HS-5 (cell line): ENCODE measurements at places on chromosomes 16 and 17.

GRCh38 chr16:52439750-52440149, 107.2 kb downstream of the TOX3 start:
- DNase-seq = no peak

GRCh38 chr17:79530361-79531105, 80.3 kb downstream of the RBFOX3 start:
- DNase-seq = no peak

DNA sequence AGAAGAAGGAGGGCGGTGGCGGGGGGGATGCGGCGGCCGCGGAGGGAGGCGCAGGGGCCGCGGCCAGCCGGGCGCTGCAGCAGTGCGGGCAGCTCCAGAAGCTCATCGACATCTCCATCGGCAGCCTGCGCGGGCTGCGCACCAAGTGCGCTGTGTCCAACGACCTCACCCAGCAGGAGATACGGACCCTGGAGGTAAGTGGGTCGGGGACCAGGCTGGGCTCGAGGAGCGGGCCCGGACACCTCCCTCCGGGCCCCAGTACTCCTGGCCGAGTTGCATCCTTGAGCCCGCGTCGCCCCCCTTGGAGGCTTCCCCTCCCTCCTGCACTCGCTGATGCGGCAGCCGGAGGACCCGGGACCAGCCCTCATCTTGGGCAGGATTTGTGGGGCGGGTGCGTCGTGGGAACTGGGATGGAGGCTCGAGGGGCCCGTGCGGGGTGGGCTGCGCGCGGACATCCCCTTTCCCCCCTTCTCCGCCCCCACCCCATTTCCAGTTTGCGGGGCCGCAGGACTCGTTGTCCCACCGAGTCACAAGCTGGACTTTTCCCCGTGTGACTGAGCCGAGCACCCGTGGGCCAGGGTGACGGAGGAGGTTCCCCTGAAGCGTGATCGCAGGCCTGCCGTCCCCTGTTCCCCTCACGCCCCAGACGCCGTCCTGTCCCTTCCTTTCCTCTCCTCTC, 572 bp downstream of the KSR1 start:
- DNase-seq = no peak

- no peak for DNase-seq
These were observed 3.0 kb upstream of the WFIKKN2 start for GRCh38 chr17:50832267-50832863.

- DNase-seq = no peak
These were observed 42.0 kb downstream of the PSMD12 start for GRCh38 chr17:67324330-67324729.

GRCh38 chr17:46056800-46057304, 57.8 kb downstream of the STH start:
- peak; percentile 41 for DNase-seq

DNA sequence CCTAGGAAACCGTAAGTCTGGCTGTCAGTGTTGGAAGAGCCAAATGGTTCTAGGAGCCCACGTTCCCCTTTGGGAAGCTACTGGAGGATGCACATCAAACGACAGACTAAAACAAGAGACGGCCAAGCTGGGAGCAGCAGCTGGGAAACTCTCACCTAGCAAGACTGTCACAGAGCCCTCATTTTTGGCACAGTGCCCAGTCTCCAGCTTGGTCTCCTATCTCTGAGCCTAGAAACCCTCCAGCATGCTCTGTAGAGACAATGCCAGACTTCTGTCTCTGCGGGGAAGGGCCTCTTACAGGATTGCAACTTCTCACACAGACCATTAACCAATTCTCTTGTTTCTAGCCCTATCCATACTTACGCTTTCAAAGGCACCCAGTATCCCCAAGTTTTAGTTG, 23.5 kb downstream of the GTF3C1 start:
- no peak for DNase-seq

- DNase-seq = no peak
These were observed 5.7 kb upstream of the ACTG1 start for GRCh38 chr17:81518113-81518784.

DNA sequence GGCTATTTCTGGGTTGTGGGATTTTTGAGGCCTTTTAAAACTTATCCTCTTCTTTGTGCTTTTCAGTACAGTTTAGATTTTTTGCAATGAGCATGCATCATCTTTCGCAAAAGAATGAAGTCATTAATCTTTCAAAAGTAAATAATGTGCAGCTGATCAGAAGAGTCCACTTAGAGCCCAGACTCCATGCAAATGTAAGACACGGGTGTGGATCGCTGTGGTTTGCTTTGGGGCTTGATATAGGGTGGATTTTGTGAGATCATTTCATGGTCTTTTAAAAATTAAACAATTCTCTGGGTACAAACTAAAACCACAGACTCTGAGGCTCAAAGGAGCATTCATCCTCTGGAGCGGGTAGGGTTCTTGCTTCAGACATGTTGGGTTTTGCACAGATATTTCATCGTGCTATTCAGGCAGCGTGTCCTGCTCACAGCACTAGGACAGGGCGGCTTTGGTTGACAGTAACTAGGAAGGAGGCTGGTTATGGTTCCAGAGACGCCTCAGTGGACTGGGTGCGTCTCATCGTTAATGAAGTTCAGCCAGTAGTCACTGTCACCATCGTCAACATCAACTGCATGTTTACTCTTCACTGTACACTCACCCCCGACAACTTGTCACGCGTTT, 129.4 kb upstream of the PLCG2 start:
- DNase-seq = no peak

DNA sequence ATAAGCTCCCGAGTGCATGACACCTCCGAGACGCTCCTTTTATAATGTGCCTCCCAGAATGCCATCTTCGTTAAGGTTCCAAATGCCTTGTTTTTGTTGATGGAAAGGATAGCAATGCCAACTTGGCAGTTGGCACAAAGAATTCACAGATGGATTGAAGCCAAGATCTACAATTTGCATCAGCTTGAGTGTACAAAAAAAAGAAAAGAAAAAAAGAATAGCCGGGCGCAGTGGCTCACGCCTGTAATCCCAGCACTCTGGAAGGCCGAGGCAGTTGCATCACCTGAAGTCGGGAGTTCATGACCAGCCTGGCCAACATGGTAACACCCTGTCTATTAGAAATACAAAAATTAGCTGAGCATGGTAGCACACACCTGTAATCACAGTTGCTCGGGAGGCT, 7.6 kb downstream of the TBC1D16 start:
- DNase-seq = no peak

- no peak for DNase-seq
These were observed 43.8 kb upstream of the CDH13 start for GRCh38 chr16:82582975-82583374.

- no peak for DNase-seq
These were observed 47.1 kb downstream of the LITAF start for GRCh38 chr16:11539641-11540050.

DNA sequence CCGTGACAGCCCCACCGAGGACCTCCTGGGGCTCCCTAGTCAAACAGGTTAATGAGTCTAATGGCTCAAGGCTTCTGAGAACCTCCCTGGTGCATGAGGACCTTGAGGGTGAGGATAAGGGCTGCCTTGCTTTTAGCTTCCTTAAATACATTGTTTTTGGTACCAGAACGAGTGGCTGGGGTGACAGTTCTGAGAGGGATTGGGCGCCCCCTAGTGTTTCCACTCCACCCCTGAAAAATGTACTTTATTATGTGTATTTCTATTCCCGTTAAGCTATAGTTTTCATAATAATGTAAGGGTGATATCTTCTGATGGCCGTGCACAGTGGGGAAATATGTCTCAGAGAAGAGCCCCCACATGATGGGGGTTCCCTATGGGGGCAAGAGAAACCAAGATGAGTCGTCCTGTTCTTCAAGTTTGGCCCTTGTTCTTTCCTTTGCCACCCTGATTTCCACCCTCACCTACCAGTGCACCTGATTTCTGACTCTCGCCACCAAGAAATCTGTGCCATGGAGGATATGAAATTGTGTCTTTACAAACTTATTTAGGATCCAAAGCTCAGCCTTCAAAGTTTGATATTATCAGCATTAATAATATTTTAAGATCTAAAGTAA, 14.5 kb upstream of the VWA3A start:
- DNase-seq = peak; percentile 19

DNA sequence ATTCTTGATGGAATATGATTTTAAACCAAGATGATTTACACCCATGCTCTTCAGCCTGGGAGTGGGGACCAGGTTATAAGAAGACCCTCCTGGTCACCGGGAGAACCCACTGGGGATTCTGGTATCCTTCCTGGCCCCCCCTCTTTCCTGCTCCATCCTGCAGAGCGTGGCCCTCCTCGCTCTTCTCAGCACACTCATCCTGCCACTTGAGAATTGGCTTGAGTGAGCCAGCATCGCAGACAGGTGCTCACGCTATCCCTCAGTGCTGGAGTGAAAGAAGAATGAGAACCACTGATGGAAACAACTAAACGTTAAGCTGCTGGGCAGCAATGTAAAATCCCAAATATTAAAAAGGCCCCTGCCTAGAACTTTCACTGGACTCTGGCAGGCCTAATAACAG, 98.0 kb downstream of the CYTH1 start:
- DNase-seq = no peak

GRCh38 chr17:12302711-12303110, 282.0 kb downstream of the MAP2K4 start:
- DNase-seq = no peak

DNA sequence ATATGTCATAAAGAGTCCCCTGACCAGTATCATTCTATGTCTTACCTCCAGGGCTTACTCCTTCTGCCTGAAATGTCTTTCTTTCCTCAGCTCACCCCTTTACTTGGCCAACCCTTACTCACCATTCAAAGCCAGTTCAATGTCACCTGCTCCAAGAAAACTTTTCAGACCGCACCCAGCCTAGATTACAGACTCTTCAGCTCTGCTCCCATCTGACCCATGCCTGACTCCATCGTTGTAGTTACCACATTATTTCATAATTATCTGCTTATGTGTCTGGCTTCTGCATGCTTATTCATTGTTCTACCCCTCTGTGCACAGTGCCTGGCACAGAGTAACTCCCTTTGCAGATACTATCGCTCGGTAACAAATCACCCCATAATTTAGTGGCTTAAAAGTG, 62.5 kb upstream of the TOB1 start:
- DNase-seq = no peak

GRCh38 chr17:4946312-4946976, 1.9 kb downstream of the PFN1 start:
- no peak for DNase-seq

DNA sequence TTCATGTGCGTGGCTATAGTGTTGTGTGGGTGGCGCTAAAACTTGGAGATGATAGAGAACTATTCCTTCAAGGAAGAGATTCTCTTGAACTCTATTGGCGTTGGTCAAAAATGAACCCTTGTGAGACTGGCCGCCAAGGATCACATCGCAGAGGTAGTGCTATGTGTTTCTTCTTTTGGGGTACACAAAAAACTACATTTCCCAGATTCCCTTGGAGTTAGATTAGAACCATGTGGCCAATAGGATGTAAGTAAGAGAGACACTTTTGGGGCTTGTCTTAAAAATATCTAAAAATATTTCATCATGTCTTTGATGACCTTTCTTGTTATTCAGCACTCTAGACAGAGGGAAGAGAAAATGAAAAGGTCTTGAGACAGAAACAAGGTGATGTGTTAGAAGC, 25.4 kb upstream of the DYNLRB2 start:
- DNase-seq = no peak

DNA sequence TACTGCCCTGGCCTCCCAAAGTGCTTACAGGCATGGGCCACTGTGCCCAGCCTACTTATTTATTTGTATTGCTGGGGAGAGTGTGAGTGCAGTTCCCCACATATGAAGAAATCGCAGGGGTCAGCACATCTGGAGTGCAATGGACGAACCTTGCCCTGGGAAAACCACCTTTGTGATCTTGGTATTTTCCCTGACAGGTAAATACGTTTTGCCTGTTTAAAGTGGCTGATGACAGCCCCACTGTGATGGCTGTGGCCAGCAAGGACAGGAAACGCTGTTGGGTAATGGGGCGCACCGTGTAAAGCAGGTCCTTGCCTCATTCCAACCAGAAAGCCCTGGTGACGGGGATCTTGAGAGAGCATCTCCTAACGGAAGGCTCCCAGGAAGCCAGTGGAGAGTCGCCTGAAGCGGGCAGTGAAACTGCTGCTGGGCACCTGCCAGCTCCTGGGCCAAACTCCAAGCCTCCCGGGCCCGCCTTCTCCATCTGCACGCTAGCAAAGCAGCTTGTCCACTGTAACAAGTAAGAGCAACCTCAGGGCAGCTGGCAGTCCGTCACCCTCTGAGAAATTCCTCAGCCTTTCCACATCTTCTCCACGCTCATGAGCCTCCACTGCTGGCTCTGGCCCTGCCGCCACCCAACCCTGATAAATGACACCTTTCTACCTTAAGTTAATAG, 17.5 kb downstream of the EMC8 start:
- no peak for DNase-seq
